ENCODE measurements at places on chromosomes 4 and X. TPM values are rescaled to one million over a fixed set of nuclear protein-coding genes. Genes with fewer than 3 reads are reported as not detected.
A peak's percentile ranks its signal among the peaks of the same experiment; 100 is the strongest.

The FAM236A gene
- not detected for polyA plus RNA-seq

DNA sequence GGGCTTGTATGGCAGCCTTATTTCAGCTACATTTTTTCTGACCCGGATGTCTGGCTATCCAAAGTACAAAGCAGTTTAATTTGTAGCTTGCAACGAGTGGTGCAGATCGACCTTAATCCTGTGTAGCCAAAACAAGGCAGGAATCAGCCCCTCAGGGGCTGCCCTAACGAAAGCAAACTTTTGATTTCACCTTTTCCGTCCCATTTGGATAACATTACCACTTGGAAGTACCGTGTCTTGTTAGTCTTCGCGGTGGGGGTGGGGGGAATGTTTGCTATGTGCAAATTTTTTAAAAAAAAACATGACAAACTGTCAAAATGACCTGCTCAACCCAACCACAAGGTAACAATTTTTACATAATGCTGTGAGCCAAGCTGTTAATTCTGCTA is 766 bp upstream of the DNAJB14 start:
- H3K36me3 ChIP-seq, result no peaks in the 10 kb centered on the region
- H3K4me1 ChIP-seq, result peaks cover 3% of the 10 kb centered on the region
- H3K4me3 ChIP-seq, result peak overlapping the region; percentile 93
- DNase-seq, result no peak
- H3K27ac ChIP-seq, result peak overlapping the region; percentile 84
- H3K27me3 ChIP-seq, result no peaks in the 10 kb centered on the region

GRCh38 chr4:29805916-29806480 is 914.2 kb upstream of the PCDH7 start:
- H3K4me3 ChIP-seq, result no peak overlapping the region
- H3K27me3 ChIP-seq, result no peaks in the 10 kb centered on the region
- no peak overlapping the region for H3K27ac ChIP-seq
- no peaks in the 10 kb centered on the region for H3K4me1 ChIP-seq

The PHOX2B gene
- polyA plus RNA-seq, result not detected

GRCh38 chr4:119149110-119149509 is 13.5 kb downstream of the MYOZ2 start:
- H3K4me1 ChIP-seq, result no peaks in the 10 kb centered on the region
- H3K36me3 ChIP-seq, result no peaks in the 10 kb centered on the region
- no peak overlapping the region for H3K4me3 ChIP-seq
- no peak overlapping the region for H3K27ac ChIP-seq
- no peaks in the 10 kb centered on the region for H3K27me3 ChIP-seq

The ATP1B4 gene
- polyA plus RNA-seq, result not detected

- H3K36me3 ChIP-seq, result no peaks in the 10 kb centered on the region
- no peak for DNase-seq
- no peak overlapping the region for H3K4me3 ChIP-seq
- no peak overlapping the region for H3K27ac ChIP-seq
- no peaks in the 10 kb centered on the region for H3K4me1 ChIP-seq
Observed at GRCh38 chr4:57550198-57550597, 440.0 kb upstream of the IGFBP7 start.

GRCh38 chrX:96176921-96177320 is 507.7 kb upstream of the DIAPH2 start:
- H3K4me1 ChIP-seq, result no peaks in the 10 kb centered on the region
- no peaks in the 10 kb centered on the region for H3K27me3 ChIP-seq
- H3K27ac ChIP-seq, result no peak overlapping the region
- H3K4me3 ChIP-seq, result no peak overlapping the region
- no peaks in the 10 kb centered on the region for H3K36me3 ChIP-seq

The PAK3 gene
- 0.03 TPM for polyA plus RNA-seq

The PLXNB3 gene
- 0.11 TPM for polyA plus RNA-seq

DNA sequence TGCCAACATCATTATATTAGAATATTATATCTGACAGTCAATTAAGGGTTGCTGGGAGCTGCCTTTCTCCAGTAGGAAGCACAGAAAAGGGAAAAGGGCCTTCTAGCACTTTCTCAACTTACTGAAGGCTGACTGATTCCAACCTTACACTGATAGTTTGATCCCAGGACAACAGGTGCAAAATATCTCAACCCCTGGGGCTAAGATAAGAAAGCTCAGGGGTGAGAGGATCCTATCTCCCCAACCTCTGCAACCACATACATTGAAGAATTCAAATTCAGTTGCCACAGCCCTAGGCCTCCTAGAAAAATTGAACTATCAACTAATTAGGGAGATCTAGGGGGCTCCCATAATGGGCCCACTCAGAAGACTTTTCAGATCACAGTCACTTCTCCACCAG is 179.1 kb upstream of the GPRIN3 start:
- DNase-seq, result no peak
- no peaks in the 10 kb centered on the region for H3K36me3 ChIP-seq
- H3K4me1 ChIP-seq, result no peaks in the 10 kb centered on the region
- H3K4me3 ChIP-seq, result no peak overlapping the region
- H3K27me3 ChIP-seq, result no peaks in the 10 kb centered on the region
- H3K27ac ChIP-seq, result no peak overlapping the region

The FAM241A gene
- 1.4 TPM for polyA plus RNA-seq

The CXXC4 gene
- 1.2 TPM for polyA plus RNA-seq

- H3K27ac ChIP-seq, result no peak overlapping the region
- no peaks in the 10 kb centered on the region for H3K27me3 ChIP-seq
- no peaks in the 10 kb centered on the region for H3K4me1 ChIP-seq
- DNase-seq, result no peak
- H3K36me3 ChIP-seq, result no peaks in the 10 kb centered on the region
- H3K4me3 ChIP-seq, result no peak overlapping the region
Observed at GRCh38 chr4:173845580-173845979, 315.6 kb upstream of the HAND2 start.

GRCh38 chrX:19403696-19404095 is 60.0 kb downstream of the PDHA1 start:
- H3K27ac ChIP-seq, result no peak overlapping the region
- DNase-seq, result no peak
- no peaks in the 10 kb centered on the region for H3K36me3 ChIP-seq
- H3K27me3 ChIP-seq, result no peaks in the 10 kb centered on the region
- H3K4me1 ChIP-seq, result no peaks in the 10 kb centered on the region
- H3K4me3 ChIP-seq, result no peak overlapping the region

DNA sequence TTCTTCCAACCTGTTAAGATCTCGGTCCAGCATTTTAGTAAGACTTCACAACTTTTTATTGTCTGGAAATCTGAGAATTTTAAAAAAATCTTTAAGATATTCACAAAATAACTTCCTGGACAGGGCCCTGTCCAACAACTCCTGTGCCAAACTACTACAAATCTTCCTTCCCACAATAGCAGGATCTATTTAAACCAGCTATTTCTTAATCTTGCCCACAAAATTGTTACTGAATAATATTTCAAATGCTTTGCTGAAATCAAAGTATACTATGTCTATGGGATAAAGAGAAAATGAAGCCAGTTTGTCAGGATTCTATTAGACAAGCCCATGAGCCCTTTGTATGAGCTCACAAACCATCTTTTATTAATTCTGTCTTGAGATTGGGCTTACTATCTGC is 104.1 kb upstream of the DDIT4L start:
- H3K27me3 ChIP-seq, result no peaks in the 10 kb centered on the region
- no peak for DNase-seq
- no peaks in the 10 kb centered on the region for H3K36me3 ChIP-seq
- H3K27ac ChIP-seq, result no peak overlapping the region
- no peak overlapping the region for H3K4me3 ChIP-seq

DNA sequence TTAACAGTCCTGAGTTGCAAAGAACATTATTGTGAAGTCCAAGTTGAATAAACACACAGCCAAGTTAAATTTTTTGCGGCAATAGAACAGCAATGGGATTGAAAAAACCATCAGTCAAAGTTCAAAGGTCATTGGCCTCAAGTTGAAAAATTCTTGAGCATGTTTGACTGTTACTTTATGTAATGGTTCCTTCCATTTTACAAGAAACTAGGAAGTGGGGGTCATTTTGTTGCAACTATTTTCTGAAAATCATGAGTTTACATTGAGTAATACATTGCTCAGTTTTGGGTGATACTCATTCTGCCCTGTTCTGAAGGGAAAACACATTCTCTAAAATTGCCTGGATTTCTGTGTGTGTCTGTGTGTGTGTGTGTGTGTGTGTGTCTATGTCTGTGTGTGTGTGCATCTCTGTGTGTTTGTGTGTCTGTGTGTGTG is 5.2 kb upstream of the IRF2 start:
- peaks cover 33% of the 10 kb centered on the region for H3K4me1 ChIP-seq
- H3K27ac ChIP-seq, result peak overlapping the region; percentile 36
- H3K36me3 ChIP-seq, result no peaks in the 10 kb centered on the region
- no peak overlapping the region for H3K4me3 ChIP-seq
- DNase-seq, result no peak

DNA sequence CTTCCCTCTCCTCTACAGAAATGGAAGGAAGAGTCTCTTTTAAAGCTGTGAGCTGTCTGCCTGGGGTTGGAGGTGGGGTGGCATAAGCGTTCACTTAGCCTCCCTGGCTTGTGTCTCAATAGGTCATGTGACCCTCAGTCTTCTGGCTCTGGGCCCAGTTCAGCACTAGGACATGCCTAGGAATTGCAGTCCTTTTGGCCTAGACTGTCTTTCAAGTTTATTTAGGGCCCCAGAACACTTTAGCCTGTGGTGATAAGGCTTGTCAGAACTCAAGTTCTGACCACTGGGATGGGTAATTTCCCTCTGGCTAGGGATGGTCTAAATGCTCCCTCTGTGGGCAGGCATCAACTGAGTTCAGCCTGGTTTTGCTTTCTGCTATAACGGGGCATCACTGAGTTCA is 34.3 kb upstream of the ARMCX4 start:
- no peak overlapping the region for H3K27ac ChIP-seq
- no peaks in the 10 kb centered on the region for H3K4me1 ChIP-seq
- H3K36me3 ChIP-seq, result no peaks in the 10 kb centered on the region
- H3K27me3 ChIP-seq, result no peaks in the 10 kb centered on the region
- peak; percentile 34 for DNase-seq

DNA sequence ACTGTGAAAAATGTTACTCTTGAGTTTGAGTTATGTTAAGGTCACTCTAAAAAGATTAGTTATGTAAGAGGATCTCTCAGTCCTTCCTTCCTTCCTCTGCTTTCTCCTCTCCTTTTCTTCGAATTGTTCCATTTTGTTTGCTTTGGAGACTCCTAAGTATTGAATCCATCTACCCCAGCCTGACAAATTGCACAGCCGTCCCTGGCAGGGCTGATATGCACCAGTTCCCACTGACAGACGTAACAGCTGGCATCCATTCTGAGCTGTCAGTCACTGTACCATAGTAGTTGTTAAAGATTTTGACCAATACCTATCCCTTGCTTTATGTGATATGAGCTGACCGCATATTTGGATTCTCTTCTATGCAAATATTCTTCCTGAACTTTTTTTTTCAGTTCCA is 210.7 kb upstream of the IGFBP7 start:
- H3K4me3 ChIP-seq, result no peak overlapping the region
- H3K36me3 ChIP-seq, result no peaks in the 10 kb centered on the region
- DNase-seq, result no peak
- H3K27ac ChIP-seq, result no peak overlapping the region

The SMIM10 gene
- 0.83 TPM for polyA plus RNA-seq

DNA sequence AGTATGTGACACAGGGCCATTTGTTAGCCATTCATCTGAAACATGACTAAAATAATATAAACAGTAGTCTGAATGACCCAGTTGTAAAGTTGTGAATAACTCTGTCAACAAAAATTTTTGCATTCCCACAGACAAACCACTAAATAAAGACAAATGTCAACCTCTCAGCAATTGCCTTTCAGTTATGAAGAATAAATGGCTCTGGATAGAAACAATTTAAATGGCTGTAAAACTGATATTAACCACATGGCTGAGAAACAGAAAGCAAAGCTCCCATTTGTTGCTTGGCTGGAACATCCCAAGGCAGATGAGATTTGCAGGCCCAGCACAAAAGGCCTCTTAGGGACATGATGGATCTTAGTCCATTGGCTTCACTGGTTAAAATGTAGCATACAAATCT is 296.3 kb downstream of the GALNTL6 start:
- H3K36me3 ChIP-seq, result no peaks in the 10 kb centered on the region
- no peak overlapping the region for H3K4me3 ChIP-seq
- H3K4me1 ChIP-seq, result no peaks in the 10 kb centered on the region
- no peaks in the 10 kb centered on the region for H3K27me3 ChIP-seq
- no peak overlapping the region for H3K27ac ChIP-seq

The GABRB1 gene
- not detected for polyA plus RNA-seq

DNA sequence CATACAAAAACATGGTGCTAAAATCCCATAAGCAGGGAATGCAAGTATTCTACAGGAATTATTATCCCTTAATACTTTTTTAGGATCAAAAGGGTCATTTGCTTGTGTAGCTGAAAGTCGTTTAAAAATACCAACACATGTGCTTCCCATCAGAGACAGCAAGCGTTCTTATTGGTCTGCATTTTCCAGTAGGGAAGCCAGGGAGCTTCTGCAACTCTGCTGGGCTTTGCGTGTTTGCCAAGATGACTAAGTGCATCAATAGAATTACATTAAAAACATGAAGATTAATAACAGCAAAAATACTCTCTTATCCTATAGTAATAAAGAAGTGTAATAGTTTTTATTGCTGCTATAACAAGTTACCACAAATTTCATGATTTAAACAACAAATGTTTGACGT is 111.2 kb downstream of the QDPR start:
- H3K27ac ChIP-seq, result no peak overlapping the region
- H3K4me3 ChIP-seq, result no peak overlapping the region
- DNase-seq, result no peak
- no peaks in the 10 kb centered on the region for H3K27me3 ChIP-seq
- no peaks in the 10 kb centered on the region for H3K4me1 ChIP-seq
- no peaks in the 10 kb centered on the region for H3K36me3 ChIP-seq

DNA sequence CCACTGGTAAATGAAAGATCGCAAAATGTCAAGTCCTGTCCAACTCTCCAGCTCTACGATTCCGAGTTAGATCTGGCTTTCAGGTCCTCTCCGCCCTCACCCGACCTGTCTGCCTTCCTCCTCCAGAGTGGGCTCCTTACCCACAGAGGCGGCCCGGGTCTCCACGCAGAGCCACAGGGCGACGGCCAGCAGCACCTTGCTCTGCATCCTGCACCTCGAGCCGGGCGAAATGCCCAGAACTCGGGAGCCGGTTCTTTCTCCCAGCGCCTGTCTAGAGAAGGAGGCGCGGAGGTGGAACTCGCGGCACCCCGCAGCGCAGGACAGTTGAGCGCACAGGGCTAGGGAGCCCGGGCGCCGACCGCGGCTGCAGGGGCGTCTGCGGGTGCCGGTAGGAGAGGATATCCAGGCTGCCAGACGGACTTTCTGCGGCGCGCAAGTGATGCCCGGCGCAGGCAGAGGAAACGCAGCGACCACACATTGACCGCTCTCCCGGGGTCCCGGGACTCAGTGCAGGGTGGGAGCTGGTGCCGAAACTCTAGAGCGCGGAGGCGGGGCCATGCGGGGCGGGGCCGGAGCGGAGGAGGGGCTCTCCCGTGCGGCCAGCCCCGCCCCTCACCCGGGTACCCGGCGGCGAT is at the start of gene KDR:
KDR (minus strand) TSS at position 509 of the 635 bp plus-strand sequence; CDS start at position 207, 302 bp downstream.
- H3K4me3 ChIP-seq, result peak within 1 kb of the TSS; percentile 20
- no peaks in the 10 kb centered on the region for H3K27me3 ChIP-seq
- H3K27ac ChIP-seq, result peak within 1 kb of the TSS; percentile 46
